Body of pancreas (tissue), 4 donors: ENCODE measurements at places on chromosomes 7 and 10. TPM values are rescaled to one million over a fixed set of nuclear protein-coding genes. Genes with fewer than 3 reads are reported as not detected.
A peak's percentile ranks its signal among the peaks of the same experiment; 100 is the strongest.

DNA sequence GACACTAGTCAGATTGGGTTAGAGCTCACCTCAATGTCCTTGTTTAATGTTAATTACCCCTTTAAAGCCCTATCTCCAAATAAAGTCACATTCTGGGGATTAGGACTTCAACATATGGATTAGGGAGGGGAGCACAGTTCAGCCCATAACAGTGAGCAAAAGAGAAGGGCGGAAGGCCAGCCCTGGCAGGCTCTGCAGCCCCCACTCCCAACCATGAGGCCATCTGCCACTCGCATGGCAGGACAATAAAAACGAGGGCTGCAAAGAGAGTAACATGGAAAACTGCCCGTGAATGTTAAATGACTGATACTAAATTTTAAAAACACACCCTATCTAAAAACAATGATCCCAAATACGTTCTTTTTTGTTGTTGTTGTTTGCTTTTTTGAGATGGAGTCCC lies 38.7 kb downstream of the RGS10 start:
- DNase-seq: no peak

DNA sequence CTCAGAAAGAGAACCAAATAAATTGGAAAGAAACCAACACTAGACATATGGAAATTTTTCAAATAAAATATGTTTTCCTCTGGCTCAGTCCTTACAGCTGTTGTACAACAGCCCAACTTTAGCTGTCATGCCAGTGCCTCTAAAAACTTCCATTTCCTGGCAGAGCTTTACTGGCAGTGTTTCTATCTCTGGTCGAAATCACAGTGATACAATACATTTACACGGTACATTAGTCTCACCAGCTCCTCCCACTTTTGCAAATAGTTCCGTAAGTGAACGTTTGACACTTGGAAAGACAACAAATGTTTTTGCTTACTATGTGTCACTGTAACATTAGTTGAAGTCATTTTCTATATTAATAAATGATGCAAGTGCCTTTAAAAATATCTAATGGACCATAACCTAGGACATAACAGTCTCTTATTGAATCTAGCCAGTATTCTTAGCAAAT lies 29.8 kb downstream of the BCAP29 start:
- DNase-seq: no peak

DNA sequence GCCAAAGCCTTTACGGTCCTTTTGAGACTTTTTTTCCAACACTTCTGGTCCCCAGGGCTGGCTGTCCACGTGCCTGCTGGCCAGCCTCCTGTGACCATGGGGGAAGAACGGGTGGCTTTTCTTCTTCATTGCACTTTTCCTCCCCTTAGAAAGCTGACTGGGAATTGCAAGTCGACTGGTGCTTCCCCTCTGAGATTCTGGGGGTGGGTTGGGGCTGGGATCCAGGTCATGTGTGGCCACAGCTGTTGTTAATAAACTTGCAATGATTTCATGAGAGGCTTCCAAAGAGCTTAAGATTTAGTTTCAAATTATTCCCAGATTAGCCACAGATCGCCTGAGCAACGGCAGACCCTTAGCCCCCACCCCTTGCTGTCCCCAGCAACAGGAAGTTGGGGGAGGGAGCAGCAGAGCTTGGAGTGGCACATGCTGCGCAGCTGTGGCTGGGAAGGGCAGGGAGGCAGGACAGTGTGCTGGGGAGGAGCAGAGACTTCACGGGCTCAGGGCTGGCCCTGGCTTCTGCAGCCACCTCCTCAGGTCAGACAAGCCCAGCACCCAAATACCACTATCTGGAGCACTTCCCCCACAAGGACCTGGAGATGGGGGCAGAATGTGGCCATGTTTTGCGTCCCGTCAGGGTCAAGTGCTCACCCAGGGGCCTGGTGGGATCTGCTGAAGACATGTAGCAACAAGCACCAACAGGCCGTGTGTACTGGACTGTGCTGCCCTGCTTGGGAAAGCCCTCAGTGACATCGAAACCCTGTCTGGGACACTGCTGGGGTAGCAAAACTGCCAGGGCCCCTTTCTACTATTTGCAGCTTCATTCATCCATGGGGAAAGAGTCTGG lies 147.1 kb downstream of the RNF216 start:
- peak; percentile 42 for DNase-seq

DNA sequence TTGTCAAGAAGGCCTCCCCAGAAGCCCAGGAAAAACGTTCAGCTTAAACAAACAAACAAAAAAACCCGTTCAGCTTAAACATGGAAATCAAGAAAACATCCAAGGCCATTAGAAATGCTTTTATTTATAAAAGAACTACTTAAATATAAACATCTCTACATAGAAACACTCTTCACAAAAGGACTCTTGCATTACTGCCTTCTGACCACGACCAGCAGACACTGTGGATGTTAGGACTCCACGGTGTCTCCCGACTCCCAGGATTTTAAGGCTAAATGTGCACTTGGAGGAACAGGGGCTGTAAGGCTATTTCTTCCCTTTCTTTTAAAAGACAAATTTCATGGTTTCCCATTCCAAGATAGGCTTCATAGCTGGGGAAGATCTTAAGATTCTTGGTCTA lies 93.0 kb downstream of the ABCC2 start:
- no peak for DNase-seq

DNA sequence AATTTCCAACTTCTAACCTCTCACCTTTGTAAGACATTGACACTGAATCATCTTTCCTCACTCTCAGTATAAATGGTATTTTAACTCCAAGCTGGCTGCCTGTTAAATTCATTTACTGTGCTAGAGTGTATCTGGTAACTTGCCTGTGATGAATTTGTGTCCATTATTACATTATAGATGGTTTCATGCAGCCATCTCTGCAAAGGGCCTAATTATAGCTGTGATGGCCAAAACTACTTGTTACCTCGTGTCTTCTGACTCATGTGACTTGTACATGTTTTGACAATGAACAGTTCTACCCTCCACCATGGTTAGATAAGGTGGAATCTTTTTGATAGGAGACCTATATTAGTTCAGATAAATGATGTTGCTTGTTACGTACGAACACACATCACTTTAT lies 392.0 kb downstream of the PAXIP1 start:
- DNase-seq: no peak

- DNase-seq: no peak
These were observed 10.8 kb downstream of the LMOD2 start for GRCh38 chr7:123666492-123666891.

DNA sequence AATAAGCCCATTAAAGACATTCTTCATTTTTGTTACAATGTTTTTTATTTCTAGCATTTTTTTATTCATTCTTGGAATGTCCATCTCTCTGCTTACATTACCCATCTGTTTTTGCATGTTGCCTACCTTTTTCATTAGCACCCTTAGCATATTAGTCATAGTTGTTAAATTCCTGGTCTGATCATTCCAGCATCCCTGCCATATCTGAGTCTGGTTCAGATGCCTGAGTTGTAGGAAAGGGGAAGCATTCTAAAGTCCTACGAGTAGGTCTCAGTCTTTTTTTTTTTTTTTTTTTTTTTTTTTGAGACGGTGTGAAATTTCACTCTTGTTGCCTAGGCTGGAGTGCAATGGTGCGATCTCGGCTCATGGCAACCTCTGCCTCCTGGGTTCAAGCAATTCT lies 19.7 kb upstream of the NRF1 start:
- no peak for DNase-seq

DNA sequence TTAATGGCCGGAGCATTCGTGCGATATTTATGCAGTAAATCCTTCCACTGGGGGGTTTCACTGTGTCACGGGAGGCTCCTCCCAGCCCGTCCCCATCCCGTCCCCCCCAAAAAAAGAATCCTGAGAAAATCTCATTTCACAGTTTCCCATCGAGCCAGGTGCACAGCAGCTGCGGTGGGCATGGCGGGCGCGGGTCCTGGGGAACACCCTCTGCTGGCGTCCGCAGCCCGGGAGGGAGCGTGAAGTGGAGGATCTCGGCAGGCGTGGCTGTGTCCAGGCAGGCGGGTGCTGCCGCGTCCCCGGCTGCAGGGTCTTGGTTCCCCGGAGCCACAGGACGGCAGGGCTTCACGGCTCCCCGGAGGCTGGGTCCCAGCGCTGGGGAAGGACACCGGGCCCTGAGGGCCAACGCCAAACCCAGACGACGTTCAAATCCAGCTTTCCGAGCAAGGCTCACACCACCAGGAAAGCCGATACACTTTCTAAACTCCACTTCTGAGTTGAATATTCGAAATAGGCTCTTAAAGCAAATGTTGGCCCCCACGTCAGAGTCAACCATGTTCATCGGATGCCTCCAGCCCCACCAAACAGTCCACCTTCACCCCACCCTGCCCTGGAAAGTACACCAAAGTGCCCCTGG lies 55.7 kb downstream of the PDGFA start:
- no peak for DNase-seq

GRCh38 chr10:112045938-112046337 lies 137.6 kb downstream of the GPAM start:
- DNase-seq: no peak

- no peak for DNase-seq
These were observed 483.1 kb upstream of the MBL2 start for GRCh38 chr10:53255661-53256205.

- no peak for DNase-seq
These were observed 43.0 kb upstream of the SHTN1 start for GRCh38 chr10:117047947-117048346.

- no peak for DNase-seq
These were observed 485.3 kb upstream of the ADARB2 start for GRCh38 chr10:2222631-2223030.

GRCh38 chr7:137976232-137976631 lies 25.7 kb downstream of the CREB3L2 start:
- no peak for DNase-seq

DNA sequence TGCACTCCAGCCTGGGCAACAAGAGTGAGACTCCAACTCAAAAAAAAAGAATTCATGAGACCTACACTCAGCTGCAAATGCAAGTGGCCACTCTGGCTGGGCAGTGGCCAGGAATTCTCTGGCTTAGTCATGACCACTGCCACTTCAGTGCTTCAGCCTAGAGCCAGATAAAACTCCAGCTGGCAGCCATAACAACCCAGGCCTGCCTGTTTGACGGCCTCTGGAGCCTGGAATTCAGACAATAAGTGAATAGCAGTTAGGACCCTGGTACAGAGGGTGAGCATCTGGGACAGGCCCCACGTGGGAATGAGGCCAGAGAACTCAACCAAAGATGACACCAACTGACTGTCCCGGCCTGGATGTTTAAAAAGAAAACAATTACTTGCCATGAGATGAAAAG lies 18.9 kb downstream of the RCC1L start:
- no peak for DNase-seq

DNA sequence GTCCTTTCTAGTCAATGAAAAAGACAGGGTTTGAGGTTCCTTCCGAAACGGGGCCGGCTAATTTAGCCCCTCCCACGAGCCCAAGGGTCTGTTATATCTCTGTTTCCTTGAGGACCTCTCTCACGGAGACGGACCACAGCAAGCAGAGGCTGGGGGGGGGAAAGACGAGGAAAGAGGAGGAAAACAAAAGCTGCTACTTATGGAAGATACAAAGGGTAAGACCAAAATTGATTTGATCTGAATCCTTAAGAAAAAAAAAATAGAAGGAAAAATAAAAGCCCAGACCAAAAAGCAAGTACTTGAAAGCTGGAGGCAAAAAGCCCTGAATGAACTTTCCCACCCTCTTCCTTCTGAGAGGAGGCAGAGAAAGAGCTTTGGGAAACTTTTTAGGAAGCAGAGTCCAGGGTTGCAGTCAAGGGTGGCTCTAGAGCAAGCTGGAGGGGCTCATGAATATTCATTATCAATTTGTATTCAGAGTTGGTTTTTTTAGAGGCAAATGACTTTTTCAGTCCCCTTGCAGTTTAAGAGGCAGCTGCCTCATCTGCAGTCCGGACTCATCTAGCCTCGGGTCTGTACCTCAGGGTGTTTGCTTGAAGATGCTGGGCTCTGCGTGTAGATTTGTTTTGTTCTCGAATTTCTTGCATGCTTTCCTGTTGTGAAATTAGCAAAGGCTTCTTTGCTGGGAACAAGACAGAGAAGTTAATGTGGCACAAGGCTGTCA lies at the start of gene ENTPD1:
ENTPD1 (plus strand) TSS at position 123 of the 721 bp plus-strand sequence; CDS start at position 200, 77 bp downstream.
- no peak for DNase-seq

Gene ELFN1
- 0.33 TPM for total RNA-seq

Gene RBP3
- not detected for total RNA-seq

Gene CLIP2
- total RNA-seq: 31.6 TPM

Gene TRPV5
- total RNA-seq: not detected

Gene CPA2
- 4,161 TPM for total RNA-seq
